Non-pigmented ciliary epithelial cell (primary cell): ENCODE measurements at places on chromosomes 1 and 21.

GRCh38 chr1:37556712-37557196 is at the start of gene DNALI1:
Gene DNALI1, plus strand, starts transcription at chr1:37556940. Its CDS starts 55 bp downstream, at chr1:37556995.
- DNase-seq, result peak; percentile 67

- no peak for DNase-seq
Observed at GRCh38 chr1:235586413-235586812, 63.2 kb downstream of the GNG4 start.

DNA sequence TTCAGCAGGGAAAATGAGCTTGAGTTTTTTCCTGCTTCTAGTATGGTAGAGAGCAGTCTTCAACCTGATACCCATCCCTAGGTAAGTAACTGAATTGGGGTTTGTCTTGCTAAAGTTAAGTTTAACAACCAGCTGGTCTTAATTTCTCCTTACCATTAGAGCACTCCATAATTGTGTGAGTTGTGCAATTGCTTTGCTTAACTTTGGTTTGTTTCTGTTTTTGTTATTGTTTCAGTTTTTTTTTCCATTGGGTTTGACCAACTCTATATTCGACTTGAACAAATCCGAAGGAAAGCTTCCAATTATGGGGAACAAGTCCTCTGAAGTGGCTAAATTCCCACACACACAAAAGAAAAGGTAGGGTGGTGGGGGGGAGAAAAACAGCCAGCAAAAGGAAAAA is 641.1 kb downstream of the PLA2G4A start:
- no peak for DNase-seq

DNA sequence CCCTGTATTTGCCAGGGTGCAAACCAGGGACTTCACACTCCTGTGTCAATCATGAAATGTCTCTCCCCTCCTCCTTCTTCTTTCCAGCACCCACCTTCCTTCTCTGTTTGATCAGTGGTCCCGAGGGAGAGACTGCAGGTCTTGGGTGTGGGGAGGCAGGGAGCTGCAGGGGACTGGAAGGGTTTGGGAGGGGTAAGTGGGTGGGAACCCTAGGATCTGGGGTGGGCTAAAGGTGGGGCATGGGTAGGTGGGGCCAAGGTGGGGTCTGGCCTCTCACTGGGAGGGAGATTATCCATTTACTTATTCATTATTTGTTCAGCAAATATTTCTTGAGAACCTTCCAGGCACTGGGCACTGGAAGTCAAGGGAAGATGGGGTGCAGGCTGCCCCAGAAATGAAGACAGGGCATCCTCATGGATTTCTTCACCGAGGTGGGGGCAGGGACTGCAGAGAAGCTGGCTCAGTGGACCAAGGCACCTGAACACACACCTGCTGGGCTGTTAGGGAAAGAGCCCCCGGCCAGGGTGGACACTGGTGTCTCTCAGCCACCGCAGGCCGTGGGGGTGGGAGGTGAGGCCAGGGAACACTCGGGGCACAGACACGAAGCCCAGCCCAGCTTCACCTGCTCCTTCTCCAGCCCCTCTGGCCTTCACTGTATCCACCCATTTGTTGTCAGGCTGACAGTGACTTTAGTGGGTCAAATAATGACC is 193.9 kb upstream of the C1orf174 start:
- DNase-seq, result no peak

DNA sequence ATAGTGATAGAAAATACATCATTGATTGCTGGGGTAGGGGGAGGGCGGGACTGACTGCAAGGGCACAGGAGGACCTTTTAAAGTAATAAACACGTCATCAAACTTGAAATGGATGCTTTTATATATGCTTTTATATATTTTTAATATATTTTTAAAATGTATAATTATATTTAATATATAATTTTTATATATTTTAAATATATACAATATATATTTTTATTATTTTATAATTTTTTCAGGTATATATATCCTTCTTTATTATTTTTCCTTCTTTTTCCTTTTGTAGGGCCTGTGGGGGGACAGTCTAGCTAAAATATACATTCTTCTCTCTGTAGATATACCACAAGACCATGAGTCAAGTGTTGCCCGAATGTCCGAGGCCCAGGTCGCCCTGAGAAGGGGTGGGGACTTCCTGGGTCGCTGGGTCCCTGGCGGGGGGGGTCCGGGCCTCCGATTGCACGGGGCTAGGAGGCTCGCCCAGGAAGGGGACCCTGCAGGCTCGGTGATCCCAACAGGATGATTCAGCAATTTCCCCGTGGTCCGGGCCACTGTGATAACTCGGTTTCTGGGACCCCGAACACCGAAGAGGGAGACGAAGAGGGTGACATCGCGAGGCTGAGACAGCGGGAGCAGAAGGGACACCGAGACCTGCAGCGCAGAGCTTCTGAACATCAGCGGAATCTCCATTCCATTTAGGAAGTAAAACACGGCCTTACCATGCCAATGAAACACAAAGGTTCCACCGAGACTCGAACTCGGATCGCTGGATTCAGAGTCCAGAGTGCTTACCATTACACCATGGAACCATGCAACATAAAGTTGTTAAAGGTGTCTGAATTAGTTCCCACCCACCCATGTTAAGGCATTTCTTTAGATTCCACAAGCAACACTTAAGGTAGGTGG is 112.5 kb upstream of the NBPF11 start:
- peak; percentile 74 for DNase-seq

- DNase-seq, result no peak
Observed at GRCh38 chr1:226764533-226764932, 25.5 kb upstream of the ITPKB start.

GRCh38 chr1:205976708-205977401 is 26.3 kb downstream of the RAB7B start:
- no peak for DNase-seq

GRCh38 chr1:19067182-19067911 is 110.9 kb upstream of the IFFO2 start:
- no peak for DNase-seq

DNA sequence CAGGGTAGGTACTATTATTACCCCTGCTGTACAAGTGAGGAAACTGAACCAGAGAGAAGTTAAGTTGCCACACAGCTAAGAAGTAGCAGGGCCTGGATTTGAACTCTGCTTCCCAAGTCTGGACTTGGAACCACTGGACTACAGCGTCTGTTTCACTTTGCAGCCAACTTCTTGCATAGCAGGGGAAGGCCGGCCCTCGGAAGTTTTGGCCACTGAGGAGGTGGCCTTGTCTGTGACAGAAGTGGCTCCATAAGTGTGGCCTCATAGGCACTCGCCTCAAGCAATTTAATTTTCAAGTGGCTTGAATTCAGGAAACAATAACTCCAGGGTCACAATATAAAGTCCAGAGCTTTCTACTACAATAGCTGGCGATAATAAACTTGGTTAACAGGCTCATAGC is 41.4 kb downstream of the PLEKHA6 start:
- no peak for DNase-seq

DNA sequence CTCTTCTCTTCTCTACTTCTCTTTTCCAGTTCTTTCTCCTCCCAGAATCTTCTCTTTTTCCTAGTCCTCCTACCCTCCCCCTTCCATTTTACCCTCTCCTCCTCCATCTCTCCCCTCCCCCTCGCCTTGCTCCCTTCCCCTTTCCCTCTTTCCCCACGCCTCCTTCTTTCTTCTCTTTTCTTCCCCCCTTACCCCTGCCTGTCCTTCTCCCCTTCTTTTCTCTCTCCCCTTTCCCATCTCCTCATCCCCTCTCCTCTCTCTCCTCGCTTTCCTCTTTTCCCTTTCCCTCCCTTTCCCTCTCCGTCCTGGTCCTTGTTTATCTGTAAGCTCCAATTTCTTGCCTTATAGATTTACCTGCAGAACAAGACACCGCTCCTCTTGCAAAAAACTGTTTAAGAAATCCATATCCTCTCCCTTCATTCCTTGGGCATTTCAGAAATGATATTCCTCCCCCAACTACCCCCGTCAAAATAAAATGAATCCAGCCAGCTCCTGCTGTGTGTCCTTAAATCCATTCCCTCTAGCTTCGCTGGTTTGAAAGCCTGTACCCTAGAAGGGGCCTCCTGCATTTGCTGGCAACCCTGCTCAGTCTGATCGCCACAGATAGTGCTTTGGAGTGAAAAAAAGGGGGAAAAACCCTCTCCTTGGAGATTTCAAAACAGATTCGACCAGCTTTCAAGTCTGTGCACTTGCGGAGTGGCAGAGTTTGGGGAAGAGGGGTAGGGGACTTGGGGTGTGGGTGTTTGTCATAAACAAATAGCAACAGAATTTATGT is 89.4 kb downstream of the PAPPA2 start:
- DNase-seq, result no peak

DNA sequence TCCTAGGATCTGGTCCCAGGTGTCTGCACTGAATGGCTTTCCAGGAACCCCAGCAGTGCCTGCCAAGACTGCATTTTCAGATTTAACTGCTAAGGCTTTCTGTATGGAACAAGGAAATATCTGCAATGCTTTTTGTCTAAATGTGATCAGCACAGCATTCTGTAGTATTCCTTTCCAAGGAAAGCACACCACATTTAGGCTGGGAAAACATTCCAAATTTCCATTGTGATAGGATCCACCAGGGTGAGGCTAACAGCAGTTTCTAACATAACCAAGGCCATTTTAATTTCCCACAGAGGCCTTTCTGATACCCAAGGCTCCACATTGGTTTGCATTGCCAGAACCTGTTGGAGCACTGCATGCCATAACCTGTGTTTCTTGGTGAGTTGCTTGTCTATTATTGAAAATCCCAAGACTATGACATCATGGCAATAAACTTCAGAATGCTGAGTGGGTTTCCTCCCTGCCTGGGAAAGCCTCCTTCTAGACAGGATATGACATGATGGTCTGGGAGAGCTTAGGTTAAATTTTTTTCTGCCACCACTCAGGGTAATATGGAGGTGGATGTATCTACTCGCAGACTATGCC is 23.3 kb upstream of the PTGFRN start:
- DNase-seq, result peak; percentile 67

DNA sequence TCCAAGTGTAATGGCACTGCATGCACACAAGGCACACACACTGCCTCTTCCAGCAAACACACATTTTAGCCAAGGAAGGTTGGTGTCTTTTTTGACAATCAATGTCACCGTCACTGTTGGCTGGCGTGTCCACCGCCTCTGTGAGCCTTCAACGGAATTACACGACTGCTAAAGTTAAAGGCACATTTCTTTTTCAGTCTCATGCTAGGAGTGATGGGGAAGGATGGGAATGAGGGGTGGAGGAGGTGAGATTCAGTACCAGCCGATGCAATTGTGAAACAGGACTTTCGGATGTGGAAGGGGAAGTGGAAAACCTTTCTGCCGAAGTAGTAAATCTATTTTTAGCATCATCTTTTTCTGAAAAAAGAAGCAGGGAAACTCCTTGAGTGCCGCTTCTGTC is 1.4 kb downstream of the ELAVL4 start:
- DNase-seq, result no peak

GRCh38 chr1:6982860-6983259 is 197.6 kb downstream of the CAMTA1 start:
- no peak for DNase-seq
